ENCODE measurements at places on chromosomes 1 and 21.
A peak's percentile ranks its signal among the peaks of the same experiment; 100 is the strongest.

DNA sequence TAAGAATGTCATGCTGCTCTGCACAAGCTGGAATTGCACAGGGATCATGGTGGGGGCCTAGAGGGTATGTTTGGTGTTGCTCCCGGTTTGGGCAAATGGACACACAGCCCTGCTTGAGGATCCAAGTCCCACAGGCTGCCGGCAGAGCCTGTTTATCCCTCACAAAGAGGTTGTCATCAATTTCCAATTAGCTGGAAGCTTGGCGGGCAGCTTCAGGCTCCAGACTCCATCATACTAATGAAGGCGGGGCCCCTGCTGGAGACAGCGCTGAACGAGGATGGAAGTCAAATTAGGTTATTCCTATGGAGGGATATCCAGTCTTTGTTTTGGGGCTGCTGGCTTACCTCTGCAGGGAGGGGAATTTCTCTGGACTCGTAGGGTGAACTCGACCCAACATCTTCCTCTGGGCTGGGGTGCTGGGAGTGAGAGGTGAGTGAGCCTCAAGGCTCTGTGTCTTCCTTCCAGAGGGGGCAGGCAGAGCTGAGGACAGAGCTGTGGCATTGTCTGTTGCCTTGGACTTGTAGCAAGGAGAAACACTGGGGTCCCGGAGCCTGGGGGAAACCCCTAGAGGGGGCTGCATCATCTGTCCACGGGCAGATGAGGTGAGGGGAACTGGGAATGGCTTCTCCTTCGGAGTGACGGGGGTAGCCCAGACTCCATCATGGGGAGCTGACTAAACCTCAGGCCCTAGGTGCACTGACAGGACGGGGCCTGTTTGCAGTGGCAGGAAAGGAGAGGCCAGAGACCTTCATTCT is 24.9 kb upstream of the PARP1 start:
- no peak for DNase-seq

GRCh38 chr1:220788900-220789299 is 2.2 kb downstream of the MTARC1 start:
- DNase-seq: no peak

DNA sequence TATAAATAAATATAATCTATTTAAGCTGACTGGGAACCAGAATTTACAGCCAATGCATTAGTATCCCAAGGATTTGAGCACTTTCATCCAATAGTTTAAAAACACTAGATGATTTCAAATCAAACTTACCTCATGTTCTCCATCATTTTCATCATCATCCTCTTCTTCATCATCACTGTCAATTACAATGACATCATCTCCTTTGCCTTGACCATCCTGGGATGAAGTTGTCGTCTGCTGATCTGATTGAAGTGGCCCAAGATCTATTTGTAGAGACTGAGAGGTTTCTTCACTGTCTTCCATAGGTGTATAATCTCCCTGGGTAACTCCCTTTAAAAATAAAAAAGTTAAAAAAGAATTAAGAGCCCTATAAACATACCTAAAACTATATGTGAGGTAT is 47.7 kb downstream of the TPR start:
- no peak for DNase-seq

GRCh38 chr1:18852501-18852900 is 7.0 kb downstream of the TAS1R2 start:
- no peak for DNase-seq

GRCh38 chr1:214678386-214678785 is 75.4 kb downstream of the CENPF start:
- DNase-seq: no peak

- no peak for DNase-seq
These were observed 60.4 kb upstream of the IFNAR2 start for GRCh38 chr21:33169359-33169758.

- no peak for DNase-seq
These were observed 46.2 kb upstream of the COX20 start for GRCh38 chr1:244789276-244789580.

GRCh38 chr1:29875557-29876028 is 639.3 kb downstream of the PTPRU start:
- DNase-seq: no peak

- DNase-seq: peak; percentile 60
These were observed 11.8 kb upstream of the RAB3B start for GRCh38 chr1:52002038-52002917.

DNA sequence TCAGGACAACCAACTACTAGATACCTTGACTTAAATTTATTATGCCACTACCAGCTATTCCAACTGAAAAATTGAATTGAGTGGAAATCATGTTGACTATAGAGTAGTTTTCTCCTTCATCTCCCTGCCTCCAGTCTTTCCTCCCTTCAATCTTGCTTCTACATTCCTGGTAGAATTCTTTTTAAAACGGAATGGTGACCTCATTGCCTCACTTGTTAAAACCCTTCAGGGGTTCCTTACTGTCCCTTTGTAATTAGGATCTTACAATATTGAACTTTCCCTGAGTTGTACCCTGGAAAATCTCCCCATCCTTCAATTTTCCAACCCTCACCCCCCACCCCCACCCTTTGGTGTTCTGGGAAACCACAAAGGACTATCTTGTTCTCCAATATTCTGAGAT is 82.8 kb upstream of the ZNF326 start:
- DNase-seq: no peak

GRCh38 chr1:44835738-44836675 is 7.0 kb downstream of the PTCH2 start:
- DNase-seq: peak; percentile 94

DNA sequence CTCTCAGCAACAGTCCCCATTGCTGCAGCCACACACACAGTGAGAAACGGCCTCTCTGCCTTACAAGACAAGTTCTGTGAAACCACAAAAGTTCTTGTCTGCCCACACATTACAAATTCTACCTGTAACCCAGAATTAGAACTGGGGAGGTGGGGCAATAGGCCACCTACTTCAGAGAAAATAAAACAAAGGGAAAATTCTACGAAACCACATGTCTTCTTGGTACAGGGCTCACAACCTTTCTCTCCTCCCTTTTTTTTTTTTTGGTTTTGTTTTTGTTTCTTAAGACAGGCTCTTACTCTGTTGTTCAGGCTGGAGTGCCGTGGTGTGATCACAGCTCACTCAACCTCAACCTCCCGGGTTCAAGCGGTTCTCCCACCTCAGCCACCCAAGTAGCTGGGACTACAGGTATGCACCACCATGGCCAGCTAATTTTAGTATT is 30.2 kb downstream of the LPAR3 start:
- DNase-seq: peak; percentile 74

All from activated CD8-positive, alpha-beta memory T cell treated with anti-CD3 and anti-CD28 coated beads, Interleukin-2, amount 10 ng/mL, durations not matched to agents 7 days and 5 days (primary cell).